A549 treated with RU486 at 1 μM for 4 hours (cell line): ENCODE measurements at places on chromosomes 1 and 21. TPM values are rescaled to one million over a fixed set of nuclear protein-coding genes. Genes with fewer than 3 reads are reported as not detected.

The ZSWIM5 gene
- total RNA-seq = 0.48 to 0.81 TPM (median 0.62 TPM) in 5 replicates

The RGS4 gene
- total RNA-seq = 0.08 to 0.23 TPM in 2 of 5 replicates, not detected in the others

The MROH7 gene
- total RNA-seq = not detected in 5 replicates

The C8B gene
- not detected in 5 replicates for total RNA-seq

The CHODL gene
- total RNA-seq = not detected in 5 replicates
